ENCODE measurements at places on chromosomes 2 and 18.

GRCh38 chr2:437756-438393, 150.0 kb upstream of the ALKAL2 start:
- DNase-seq = no peak

DNA sequence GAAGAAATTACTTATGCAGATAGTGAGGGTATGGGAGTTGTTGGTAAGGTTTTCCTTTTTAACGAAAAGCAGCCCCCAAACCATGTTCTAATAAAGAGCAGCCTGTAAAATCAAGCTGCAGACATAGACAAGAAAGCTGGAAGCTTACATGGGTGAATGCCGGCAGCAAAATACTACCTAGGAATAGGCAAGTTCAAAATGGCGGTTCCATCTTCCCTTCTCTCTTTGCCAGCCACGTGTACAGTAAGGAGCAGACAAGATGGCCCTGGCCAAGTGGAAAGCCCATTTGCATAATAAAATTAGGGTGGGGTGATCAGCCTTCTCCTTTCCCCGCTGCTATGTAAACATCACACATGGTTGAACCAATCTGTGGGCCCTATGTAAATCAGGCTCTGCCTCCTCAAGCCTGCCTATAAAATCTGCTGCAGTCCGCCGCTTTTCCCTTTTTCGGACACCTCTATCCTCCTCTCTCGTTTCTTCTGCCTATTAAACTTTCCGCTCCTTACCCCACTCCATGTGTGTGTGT, 155.0 kb downstream of the ZBTB7C start:
- DNase-seq = no peak

GRCh38 chr2:11852526-11853196, 106.2 kb downstream of the LPIN1 start:
- DNase-seq = no peak

- DNase-seq = peak; percentile 46
Measured at GRCh38 chr18:11987527-11987926, 6.2 kb downstream of the IMPA2 start.

DNA sequence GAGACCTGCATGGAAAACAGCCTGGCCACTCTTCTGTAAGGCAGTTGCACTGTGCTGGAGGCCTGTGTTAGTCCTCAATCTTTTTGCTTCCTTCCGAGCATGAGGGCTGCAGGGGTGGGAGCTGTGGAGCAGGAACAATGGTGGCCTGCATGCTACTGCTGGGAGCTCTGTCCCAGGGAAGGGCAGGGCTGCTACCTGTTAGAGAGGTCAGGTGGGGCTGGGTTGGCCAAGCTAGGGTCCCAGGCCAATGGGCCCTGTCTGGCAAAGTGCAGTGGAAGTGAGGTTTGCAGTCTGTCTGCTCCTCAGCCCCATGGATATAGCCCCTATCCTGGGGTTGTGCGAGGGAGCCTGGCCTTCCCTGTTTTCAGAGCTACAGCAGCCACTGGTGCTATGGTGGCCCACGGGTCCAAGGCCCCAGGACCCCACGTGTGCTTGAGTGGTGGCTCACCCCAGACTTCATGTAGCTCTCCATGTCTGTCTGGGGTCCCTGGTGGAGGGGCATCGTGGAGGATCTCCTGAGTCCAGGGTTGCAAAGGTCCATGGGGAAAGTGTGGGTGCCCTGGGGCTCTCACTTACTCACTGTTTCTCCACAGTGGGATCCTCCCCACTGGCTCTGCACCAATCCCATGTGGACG, 1212.6 kb upstream of the NXPH2 start:
- no peak for DNase-seq

- peak; percentile 27 for DNase-seq
Measured at GRCh38 chr2:56522605-56523089, 338.9 kb downstream of the CCDC85A start.

DNA sequence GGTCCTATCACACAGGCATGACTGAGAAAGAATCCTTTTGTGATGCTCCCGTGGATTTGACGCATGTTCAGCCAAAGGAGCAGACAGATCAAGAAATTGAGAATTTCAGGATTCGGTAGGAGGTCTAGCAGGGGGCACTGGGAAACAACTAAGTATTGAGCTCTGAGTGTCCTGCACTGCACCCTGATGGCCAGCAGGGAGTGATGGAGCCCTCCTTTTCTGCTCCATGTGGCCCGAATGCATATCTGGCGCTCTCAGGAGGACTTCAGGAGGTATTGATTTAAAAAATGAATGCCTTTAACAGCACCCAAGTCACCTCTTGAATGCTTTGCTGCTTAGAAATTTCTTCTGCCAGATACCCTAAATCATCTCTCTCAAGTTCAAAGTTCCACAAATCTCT, 58.0 kb downstream of the ZNF519 start:
- no peak for DNase-seq

DNA sequence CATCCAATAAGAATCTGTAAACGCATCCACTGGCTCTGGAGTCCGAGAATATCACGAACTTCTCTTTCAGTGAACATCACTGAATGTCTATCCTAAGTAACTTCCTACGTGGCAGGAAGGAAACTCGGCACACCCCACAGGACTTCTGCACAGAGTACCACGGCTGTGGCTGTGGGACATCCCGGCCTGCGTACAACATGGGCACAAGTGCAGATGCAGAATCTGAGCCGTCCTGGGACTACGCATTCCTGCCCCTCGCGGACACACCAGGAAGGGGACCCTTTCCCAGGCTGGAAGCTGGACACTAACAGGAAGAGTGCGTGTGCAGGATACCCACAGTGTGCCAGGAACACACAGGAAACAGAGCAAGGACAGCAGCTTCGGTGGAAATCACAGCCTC, 60.6 kb downstream of the ZNF516 start:
- no peak for DNase-seq

DNA sequence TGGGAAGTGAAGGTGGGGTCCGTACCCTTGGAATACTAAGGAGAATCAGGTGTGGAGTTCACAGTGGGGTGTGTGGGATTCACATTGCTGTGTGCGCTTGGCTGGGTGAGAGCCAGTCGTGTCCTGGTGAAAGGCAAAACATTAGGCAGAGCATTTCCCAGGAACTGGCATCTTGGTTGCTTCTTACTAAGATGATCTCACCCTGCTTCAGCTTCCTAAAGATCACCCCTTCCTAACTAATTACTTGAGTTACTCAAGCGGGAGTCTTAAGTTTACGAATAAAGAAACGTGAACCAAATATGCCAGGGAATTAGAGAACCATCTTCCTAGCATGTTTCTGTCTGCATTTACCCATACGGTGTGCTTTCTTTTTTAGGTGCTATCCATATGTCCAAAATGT, 122.9 kb downstream of the NCK2 start:
- no peak for DNase-seq

DNA sequence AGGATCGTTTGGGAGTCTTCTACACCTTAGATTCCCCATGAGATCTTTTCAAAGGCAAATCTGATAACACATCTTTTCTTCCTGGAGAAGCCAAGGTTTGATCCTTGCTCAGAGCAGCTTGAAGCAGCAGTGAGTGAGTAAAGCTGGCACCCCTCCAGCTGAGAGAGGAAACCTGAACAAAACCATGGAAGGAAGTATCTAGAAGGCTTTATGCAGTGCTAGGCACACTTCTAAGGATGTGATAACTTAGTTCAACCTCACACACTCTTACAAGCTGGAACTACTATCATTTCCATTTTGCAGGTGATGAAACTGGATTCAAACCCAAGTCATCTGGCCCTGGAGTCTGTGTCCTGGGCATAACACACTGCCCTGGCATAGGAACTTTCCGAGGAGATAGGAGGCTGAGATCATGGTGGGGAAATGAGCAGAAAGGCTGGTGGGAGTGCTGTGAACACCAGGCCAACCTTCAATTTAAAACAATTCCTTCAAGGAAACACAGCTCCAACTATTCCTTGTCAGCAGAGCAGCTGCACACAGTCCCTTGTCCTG, 71.2 kb downstream of the CTAGE1 start:
- DNase-seq = peak; percentile 54

GRCh38 chr2:86214503-86214832, 15.2 kb downstream of the MRPL35 start:
- no peak for DNase-seq

GRCh38 chr2:205696927-205697441, 14.7 kb downstream of the NRP2 start:
- peak; percentile 94 for DNase-seq

DNA sequence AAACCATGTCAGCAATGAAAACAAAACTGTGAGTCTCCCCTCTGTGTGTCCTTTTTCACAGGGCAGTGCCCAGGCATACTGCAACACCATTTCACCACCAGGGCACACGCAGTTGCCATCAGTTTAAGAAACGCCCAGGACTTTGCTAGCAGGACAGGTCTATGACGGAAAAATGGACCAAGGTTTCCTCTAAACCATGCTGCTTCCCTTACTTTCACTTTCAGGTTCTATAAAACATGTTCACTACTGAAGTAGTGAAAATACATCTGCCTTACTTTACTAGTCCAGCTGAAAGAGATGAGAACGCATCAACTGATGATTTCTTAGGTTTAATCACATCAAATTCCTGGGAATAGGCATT, 110.5 kb downstream of the TCF4 start:
- peak; percentile 22 for DNase-seq

DNA sequence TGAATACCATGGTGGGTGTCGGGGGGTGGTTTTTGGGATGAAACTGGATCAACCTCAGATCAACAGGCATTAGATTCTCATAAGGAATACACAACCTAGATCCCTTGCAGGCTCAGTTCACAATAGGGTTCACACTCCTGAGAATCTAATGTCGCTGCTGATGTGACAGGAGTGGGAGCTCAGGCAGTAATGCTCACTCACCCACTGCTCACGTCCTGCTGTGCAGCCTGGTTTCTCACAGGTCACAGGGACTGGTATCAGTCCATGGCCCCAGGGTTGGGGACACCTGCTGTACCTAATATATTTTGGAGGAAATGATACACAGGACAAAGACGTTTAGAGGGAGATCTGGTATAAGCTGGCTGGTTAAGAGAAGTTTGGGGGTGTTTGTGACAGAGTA, 338.8 kb downstream of the PLCL1 start:
- no peak for DNase-seq

GRCh38 chr2:78538322-78538721, 487.2 kb upstream of the REG3G start:
- no peak for DNase-seq

GRCh38 chr18:54813977-54814565, 14.2 kb upstream of the RAB27B start:
- no peak for DNase-seq

- peak; percentile 67 for DNase-seq
Measured at GRCh38 chr2:216490061-216490460, 8.6 kb upstream of the RPL37A start.

DNA sequence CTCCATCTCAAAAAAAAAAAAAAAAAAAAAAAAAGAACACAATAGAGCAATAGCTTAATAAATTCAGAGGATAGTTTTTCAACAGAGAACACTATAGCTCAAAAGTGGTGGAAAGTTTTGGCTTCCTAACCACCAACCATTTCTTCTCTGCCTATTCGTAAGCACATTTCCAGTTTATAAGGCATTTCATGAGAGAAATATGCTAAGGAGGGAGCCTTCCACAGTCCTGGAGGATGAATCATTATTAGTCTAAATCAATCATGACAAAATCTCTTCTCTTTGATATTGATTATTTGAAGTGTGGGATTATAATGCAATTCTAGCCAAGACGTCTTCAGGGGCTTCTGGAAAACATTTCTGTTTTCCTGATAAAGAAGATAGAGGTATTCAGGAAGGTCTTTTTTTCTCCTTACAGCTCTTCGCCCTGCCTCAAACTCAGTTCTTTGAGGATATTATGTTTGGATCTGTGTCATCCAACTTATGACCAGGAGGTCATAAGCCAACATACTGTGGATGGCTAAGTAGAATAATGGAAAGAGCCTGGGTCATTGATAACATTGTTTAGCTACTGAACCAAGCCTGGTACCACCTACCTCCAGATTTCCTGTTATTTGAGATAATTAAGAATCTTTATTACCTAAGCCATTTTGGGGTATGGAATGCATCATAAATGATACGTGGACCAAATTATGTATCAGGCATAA, 207.3 kb downstream of the TRIB2 start:
- peak; percentile 66 for DNase-seq

DNA sequence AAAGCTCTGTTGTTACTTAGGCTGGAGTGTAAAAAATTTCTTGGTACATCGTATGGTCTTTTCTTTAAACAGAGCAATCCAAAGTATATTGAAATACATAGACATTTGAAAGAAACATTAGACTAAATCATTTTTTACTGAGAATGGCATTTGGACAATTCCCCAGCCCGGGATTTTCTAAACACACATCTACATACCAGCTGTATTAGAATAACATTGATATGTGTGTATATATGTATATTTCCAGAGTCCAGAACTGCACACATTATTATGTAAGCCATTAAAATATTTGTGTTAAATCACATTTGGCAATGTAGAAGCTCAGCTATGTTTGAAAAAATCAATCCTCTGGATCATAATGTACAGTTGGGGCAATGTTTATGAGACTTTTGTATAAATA, 1853.6 kb upstream of the LRRTM1 start:
- DNase-seq = no peak

GRCh38 chr2:190205657-190206056, 114.0 kb downstream of the HIBCH start:
- peak; percentile 58 for DNase-seq

GRCh38 chr2:196827356-196827755, 18.2 kb upstream of the C2orf66 start:
- no peak for DNase-seq

DNA sequence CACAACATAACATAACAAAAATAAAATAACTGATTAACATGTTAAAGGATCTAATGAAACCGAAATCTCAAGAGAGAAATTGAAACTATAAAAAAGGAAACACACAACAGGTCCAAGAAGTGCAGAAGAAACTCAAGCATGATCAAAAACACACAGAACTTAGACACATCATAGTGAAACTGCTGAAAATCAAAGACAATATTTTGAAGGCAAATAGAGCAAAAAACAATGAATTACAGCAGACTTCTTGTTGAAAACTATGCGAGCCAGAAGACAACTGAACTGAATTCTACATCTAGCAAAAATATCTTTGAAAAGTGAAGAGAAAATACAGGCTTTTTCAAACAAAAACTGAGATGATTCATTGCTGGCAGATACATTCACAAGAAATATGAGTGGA, 61.3 kb downstream of the UGP2 start:
- DNase-seq = peak; percentile 38

DNA sequence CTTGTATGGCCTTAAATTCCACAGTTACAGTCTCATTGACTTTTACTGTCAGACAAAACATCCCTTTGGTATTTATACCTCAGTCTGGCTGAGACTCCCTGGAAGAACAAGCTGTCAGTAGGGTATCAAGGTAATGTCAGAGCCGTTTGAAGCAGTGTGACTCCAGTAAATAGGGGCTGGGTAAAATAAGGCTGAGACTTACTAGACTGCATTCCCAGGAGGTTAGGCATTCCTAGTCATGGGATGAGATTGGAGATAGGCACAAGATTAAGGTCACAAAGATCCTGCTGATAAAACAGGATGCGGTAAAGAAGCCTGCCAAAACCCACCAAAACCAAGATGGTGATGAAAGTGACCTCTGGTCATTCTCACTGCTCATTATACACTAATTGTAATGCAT, 219.5 kb upstream of the SKOR2 start:
- no peak for DNase-seq

- peak; percentile 36 for DNase-seq
Measured at GRCh38 chr2:31997653-31998052, 13.2 kb downstream of the MEMO1 start.

All from fibroblast of skin of scalp (primary cell).